ENCODE measurements at places on chromosomes 7 and 10.

- DNase-seq = no peak
These were observed 906.9 kb downstream of the CCSER2 start for GRCh38 chr10:85235258-85235657.

- DNase-seq = no peak
These were observed 278.1 kb upstream of the NRP1 start for GRCh38 chr10:33612551-33612950.

DNA sequence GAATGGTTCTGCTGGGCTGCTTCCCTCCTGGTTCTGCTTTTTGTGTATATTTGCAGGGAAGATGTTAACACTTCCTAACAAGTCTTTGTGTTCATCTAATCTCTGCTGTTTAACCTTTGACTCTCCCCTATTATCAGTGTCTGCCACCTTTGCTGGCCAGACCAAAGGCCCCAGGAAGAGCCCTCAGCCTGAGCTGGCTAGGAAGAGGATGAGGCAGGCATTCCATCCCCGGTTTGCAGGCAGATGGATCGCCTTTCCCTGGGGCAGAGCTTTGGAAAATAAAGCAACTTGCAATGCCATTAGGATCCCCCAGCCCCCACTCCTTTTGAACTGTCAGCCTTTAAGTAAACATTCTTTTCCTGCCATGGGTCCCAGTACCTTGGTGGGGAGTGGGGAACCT lies 19.0 kb downstream of the DPCD start:
- DNase-seq = no peak

DNA sequence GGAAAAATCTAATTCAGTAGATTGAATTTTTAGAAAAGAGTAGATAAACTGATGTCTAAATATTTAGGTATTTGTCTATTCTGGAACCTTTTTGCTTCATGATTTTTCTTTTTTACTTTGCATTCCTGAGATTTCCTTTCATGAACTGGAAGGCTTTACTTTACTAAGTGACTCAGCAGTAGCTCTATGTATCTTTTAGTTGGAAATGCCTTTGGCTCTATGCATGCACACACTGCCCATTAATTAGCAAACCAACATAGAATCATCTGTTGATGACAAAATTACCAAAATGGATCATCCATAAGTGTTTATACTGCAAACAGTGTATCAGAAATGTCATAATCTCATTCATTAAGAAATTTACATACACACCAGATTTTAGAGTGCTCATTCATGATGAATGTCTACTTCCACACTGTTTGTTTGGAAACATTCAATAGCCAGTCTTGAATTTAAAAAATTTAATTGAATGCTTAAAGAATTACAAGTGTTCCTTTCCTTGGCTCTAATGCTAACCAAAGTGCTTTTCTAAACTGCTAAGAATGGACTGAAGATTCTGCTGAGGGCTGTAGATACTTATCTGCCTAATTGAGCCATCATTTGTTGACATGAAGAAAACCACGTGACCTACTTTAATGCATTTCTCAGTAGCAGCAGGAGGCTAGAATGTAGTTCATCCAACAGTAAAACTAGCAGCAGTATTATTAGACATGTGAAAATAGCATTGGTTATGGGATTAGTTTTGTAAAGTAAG lies 282.0 kb downstream of the ADK start:
- no peak for DNase-seq

DNA sequence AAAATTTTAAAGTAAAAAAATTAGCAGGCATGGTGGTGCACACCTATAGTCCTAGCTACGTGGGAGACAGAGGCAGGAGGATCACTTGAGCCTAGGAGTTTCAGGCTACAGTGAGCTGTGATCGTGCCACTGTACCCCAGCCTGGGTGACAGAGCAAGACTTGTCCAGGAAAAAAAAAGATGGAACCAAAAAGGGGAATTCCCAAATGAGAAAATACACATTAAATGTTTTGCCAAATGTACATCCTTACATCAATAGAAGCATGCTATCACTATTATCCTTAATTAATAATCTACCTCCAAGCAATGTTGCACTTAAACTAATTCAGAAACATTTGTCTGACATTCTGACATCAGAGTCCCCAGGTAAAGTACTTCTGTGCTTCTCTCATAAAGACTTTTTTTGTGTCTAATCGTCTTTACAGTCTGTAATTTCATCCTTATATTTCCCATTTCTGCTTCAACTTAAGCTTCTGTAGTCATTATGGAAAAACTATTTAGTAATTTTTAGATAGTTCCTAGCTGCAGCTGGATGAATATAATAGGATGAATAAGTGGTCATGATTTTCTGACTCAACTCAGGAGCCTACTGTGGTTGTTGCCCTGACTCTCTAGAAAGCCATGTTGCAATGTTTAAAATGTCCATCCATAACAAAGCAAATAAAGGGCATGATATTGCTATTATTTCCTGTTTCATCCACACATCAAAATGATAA lies 57.7 kb downstream of the MYPN start:
- DNase-seq = no peak

DNA sequence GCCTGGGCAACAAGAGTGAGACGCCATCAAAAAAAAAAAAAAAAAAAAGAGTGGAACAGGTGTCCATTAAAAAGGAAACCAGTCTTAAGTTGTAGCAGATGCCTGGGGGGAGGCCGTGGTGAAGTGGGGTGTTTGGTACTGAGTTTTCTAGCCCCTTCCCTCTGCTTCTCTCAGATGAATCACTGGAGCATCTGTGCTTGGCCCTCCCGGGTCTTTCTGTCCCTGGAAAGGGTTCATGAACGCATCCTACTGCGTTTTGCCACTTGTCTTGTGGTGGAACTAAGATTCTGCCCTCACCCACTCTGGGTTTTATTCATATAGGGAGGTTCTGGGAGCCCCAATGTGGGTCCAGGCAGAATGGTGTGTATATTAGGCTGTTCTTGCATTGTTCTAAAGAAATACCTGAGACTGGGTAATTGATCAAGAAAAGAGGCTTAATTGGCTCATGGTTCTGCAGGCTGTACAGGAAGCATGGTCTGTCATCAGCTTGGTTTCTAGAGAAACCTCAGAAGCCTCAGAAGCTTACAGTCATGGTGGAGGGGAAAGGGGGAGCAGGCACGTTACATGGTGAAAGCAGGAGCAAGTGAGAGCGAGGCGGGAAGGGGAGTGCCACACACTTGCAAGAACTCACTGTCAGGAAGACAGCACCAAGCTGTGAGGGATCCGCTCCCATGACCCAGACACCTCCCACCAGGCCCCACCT lies 63.5 kb downstream of the CAMK1D start:
- DNase-seq = no peak

- no peak for DNase-seq
These were observed 108.8 kb upstream of the EEPD1 start for GRCh38 chr7:36044101-36044892.

DNA sequence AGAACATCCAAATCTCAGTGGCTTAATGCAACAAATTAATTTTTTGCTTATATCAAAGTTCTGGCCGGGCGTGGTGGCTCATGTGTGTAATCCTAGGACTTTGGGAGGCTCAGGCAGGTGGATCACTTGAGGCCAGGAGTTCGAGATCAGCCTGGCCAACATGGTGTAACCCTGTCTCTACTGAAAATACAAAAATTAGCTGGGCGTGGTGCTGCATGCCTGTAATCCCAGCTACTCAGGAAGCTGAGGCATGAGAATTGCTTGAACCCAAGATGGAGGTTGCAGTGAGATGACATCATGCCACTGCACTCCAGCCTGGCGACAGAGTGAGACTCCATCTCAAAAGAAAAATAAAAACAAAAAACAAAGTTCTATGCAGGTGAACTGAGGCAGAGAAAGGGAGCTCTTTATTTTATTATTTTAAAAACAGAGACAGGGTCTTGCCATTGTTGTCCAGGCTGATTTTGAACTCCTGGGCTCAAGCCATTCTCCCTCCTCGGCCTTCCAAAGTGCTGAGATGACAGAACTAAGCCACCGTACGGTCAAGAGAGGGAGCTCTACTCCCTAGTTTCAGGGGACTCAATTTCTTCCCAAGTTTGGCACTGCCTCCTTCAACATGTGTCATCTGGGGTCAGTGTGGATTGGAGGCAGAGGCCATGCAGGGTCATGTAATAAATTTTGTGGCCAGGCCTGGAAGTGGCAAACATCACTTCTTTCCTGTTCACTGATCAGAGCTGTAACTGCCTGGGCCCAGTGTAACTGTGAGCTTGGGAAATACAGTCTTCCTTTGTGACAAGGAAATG lies 2.4 kb downstream of the ADCK2 start:
- peak; percentile 58 for DNase-seq

GRCh38 chr10:11245981-11246590 lies 228.4 kb downstream of the CELF2 start:
- no peak for DNase-seq

DNA sequence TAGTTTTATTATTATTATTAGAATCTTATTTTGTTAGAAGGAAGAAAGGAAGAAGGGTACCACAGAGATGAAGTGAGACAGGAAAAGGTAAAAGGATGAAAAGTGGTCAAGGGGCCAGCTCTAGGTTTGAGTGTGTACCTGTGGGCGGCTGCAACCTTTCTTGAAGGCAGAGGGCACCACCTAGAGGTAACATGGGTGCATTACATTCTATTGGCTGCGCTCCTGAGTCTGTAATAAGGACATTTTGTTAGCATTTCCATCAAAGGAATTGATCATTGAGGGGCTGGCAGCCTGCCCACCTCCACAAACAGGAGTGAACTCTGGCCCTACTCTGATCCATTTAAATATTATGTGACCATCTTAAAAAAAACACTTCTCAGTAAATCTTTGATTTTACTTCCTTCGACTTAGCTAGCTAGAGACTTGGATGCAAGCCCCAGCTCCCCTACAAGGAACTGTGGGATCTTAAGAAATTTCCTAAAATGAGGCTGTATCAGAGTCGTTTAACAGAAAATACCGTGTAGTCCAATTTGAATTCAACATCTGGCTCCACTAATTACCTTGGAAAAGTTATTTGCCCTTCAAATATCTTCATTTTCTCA lies 610.4 kb downstream of the IPMK start:
- DNase-seq = peak; percentile 24

DNA sequence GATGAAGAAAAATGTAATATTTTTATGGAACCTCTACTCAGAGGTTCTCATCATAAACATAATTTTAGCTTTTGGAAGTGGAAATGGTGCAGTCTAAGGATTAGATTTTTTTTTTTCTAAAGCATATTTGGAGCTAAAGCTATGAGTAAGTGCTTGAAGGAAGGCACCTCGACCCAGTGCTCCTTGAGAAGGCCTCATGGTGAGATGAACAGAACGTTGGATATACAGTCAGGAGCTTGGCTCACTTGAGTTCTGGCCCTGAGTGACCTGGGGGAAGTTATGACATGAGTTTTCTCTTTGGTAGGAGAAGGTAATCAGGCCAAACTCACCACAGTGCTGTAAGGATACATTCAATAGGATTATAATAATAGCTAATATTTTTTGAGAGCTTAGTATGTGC lies 163.3 kb downstream of the JCAD start:
- no peak for DNase-seq

- no peak for DNase-seq
These were observed 36.2 kb downstream of the PDE1C start for GRCh38 chr7:32034052-32034451.

- no peak for DNase-seq
These were observed 134.1 kb downstream of the ADCYAP1R1 start for GRCh38 chr7:31186202-31186601.

- DNase-seq = no peak
These were observed 63.1 kb upstream of the CACNA2D1 start for GRCh38 chr7:82506702-82507101.

- DNase-seq = no peak
These were observed 241.0 kb upstream of the PRSS1 start for GRCh38 chr7:142508251-142508650.

- peak; percentile 46 for DNase-seq
These were observed 177.9 kb downstream of the RPS24 start for GRCh38 chr10:78211561-78212051.

GRCh38 chr7:122719010-122719578 lies 16.4 kb upstream of the RNF148 start:
- DNase-seq = peak; percentile 72

DNA sequence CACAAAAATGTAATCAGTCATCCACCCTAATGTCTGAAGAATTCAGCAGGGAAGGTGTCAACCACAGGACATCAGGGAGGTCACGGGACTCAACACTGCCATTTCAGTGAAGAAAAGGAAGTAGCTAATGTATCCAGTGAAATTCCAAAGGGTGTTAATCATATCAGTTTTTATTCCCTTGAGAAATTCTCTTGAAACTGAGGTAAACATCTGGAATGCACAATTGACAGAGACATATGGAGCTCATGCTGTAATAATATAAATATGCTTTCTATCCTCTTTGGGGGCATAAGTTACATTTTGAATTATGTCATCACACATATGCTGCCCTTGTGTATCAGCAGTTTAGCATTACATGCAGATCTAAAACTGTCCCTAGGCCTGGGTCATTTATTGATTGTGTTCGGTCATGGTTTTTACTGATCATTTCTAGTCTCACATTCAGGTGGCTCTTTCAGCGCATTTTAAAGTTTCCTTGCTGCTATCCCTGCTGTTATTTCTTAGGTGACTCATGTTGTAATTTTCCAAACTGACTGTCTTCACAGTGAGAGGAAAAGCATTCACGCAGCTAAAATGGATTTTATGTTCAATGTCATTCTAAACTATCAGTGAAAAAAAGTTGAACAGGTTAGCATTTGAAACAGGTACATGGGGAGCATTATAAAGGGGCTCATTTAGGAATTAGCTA lies 273.9 kb downstream of the TSPAN12 start:
- DNase-seq = no peak

DNA sequence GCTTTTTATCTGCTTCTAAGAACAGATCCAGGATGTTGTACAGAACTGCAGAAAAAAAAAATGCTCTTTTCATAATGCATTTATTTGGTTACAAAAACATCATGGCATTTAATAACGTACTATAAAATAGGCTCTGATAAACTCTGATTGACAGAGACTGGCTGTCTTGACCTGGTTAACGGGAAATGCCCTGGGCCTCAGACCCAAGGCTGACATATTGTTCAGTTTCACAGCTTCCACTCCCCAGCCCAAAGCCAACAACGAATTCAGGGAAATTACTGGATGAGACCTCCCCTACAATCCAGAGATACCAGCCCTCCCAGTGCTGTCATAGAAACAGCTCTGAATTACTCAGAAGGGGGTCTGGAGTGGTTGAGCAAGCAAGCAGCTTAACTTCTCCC lies 260.1 kb downstream of the CREB5 start:
- no peak for DNase-seq

- no peak for DNase-seq
These were observed 2.8 kb upstream of the ABRAXAS2 start for GRCh38 chr10:124798781-124799180.
